Stimulated activated CD4-positive, alpha-beta T cell treated with anti-CD3 and anti-CD28 coated beads, Interleukin-12 subunit alpha, Interleukin-12 subunit beta, amount 100 ng/mL, for 24 hours (primary cell): ENCODE measurements at places on chromosomes 7 and 10.

DNA sequence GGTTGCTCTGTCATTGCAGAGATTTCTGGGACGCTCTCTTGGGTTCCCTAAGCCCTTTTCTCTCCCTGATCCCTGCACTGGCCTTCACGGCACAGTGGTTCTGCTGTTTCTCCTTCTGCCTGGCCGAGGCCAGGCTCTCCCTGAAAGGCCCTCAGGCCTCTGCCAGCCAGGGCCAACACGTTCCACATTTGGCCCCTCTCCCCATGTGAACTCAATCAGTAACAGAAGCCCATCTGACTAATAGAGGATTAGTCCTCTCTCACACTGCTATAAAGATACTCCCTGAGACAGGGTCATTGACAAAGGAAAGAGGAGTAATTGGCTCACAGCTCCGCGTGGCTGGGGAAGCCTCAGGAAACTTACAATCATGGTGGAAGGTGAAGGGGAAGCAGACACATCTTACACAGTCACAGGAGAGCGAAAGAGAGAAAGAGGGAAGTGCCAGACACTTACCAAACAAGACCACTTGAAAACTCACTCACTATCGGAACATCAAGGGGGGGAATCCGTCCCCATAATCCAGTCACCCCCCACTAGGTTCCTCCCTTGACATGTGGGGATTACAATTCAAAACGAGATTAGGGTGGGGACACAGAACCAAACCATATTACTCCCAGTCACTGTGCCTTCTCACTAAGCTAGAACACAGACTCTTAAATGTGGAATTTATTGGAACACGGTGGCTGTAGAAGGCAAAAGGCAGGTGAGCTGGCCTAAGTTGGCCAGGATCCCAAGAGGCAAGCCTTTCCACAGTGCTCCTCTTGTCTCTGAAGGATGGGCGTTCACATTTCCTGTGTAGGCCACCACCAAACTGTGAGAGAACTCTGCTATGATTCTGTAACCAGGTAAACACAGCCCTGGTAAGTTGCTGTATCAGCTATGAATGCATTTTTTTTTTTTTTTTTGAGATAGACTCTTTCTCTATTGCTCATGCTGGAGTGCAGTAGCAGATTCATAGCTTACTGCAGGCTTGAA lies 8.8 kb downstream of the FZD8 start:
- no peak for DNase-seq

- DNase-seq: no peak
Measured at GRCh38 chr10:46560952-46561351, 4.5 kb upstream of the GPRIN2 start.

- no peak for DNase-seq
Measured at GRCh38 chr10:85611746-85612377, 754.7 kb downstream of the GRID1 start.

GRCh38 chr7:35248576-35249536 lies 5.0 kb downstream of the TBX20 start:
- no peak for DNase-seq

DNA sequence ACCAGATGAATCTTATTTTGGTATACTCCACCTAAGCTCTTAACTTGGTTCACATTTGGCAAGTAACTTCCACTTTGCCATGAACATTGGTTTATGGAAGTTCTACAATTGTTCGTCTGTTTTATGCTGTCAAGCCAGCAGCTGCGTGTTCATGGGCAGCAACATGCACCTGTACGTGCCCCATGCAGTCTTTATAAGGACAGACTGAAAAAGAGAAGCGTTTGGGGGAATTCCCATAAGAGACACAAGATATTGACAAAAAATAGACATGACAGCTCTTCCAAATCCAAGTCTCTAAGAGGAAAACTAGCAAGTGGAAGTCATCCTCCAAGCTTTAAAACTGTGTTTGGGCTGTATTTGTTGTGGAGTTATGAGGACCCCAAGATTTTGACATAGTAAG lies 151.6 kb downstream of the SLC16A9 start:
- no peak for DNase-seq

DNA sequence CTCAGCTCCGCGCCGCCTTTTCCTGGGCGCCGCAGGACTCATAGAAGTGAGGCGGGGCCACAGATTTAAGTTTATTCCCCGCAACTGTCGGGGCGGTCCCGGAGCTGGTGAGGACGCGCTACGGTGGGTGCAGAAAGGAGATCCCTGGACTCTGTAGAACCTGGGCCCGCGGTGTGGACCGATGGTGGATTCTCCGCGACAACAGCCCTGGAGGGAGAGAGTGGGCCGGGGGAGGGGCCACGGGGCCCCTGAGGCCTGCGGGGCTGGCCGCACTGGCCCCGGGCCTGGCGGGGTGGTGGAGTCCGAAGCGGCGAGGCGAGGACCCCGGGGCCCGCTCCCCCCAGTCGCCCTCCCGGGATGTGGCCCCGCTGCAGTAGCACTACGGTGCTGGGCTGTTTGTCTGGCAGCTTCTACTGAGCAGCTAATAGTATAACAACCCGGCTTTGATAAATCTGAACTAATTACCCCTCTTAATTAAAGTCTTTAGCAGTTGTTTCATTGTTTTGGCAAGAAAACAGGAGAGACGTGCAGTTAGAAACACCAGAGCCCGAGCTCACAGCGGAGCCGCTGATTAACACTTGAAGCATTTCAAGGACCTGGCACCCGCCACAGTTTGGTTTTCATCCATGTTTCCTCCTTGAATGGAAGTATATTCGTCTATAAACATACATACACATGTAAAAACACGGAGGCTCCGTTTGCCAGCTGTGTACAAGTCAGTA lies 4.2 kb downstream of the FEZF1 start:
- DNase-seq: no peak

DNA sequence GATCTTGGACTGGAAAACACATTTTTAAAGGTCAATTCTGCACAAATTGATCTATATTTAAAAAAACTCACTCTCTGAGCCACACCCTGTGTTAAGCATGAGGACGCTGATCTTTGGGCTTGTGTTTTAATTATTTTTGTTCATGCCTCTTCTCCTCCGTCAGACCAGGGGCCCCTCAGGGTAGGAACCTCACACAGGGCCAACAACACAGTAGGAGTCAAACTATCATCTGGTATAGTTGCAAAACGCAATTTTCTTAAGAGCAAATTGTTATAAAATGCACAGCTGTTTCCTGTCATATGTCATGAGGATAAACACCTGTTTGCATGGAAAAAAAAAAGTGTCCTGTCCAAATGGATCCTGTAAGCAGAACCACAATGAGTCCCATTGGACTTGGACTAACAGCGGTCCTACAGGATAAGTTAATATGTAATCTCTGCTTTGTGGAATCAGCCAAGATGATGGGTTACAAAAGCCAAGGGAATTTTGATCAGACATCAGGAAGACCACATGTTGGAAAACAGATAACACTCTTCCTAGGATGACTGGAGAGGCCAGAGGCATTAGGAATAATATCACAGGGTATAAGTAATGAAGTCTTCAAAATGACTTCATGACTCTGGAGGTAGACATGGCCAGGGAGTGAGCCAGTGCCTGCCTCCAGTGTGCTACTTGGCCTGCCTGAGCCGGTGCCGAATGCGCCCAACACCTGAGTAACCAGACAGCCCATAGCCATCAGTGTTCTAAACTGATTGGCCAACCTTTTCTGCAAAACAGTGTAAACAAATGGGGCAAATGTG lies 184.9 kb upstream of the ADCY1 start:
- no peak for DNase-seq

DNA sequence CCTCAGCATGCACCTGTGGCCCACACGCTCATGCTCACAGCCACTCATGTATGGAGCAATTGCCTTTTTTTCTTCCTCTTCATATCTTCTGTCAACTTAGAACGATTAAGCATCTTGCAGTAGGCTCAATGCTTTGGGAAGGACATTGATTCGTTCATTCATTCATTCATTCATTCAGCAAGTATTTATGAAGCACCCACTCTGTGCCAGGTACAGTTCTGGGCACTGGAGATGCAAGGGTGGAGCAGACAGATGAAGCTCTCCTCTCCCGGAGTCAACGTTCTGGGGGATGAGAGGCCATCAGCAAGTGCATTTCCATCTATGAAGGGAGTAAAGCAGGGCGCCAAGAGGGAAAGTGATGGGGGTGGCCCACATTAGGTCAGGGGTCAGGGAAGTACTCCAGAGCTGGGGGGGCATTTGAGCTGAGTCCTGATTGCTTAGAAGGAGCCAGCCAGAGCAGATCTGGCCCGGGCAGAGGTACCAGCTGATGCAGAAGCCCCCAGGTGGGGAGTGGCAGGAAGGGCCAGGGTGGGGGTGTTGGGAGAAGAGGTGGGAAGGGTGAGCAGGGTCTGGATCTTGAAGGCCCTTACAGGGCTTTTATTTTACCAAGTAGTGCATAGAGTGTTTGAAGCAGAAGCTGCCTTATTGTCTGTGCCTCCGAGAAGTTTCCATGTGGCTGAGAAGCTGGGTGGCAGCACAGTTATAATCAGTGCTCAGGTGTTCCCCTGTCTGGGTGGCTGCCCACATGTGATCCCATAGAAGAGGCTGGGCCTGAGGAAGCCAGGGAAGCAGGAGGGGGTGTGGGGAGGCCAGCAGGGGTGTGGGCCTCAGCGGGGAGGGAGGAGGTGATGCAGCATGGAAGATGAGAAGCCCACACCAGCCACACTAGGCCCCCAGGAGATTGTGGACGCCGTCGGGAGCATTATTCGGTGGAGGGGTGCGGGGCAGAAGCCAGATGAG lies 36.2 kb downstream of the CHST3 start:
- no peak for DNase-seq
